Hepatic stellate cell (primary cell): ENCODE measurements at places on chromosomes 2 and 18.

GRCh38 chr18:69981948-69982347, 34.3 kb upstream of the CD226 start:
- DNase-seq: no peak

GRCh38 chr2:107462181-107462580, 364.5 kb upstream of the RGPD4 start:
- DNase-seq: no peak

DNA sequence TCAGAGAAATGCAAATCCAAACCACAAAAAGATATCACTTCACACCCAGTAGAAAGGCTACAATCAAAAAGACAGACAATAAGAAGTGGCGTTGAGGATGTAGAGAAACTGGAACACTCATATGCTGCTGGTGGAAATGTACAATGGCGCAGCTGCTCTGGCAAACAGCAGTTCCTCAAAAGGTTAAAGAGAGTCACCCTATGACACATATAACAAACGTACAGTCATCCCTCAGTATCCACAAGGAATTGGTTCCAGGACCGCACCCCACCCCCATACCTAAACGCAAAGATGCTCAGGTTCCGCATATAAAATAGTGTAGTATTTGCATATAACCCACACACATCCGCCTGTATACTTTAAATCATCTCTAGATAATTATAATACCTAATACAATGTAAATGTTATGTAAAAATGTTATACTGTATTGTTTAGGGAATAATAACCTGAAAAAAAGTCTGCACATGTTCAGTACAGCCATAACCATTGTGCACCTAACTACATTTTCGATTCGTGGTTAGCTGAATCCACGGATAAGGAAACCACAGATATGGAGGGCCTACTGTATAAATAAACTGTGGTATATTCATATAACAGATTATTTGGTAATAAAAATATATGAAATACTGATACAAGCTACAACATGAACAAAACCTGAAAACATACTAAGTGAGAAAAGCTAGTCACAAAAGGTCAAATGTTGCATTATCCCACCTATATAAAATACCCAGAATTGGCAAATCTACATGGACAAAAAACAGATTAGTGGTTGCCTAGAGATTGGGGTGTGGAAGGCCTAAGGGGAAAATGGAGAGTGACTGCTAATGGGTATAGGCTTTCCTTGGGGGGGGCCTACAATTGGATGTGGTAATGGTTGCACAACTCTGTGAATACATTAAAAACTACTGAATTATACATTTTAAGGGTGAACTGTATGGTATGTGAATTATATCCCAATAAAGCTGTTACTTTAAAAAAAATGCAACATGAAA, 37.5 kb downstream of the UXS1 start:
- DNase-seq: no peak

DNA sequence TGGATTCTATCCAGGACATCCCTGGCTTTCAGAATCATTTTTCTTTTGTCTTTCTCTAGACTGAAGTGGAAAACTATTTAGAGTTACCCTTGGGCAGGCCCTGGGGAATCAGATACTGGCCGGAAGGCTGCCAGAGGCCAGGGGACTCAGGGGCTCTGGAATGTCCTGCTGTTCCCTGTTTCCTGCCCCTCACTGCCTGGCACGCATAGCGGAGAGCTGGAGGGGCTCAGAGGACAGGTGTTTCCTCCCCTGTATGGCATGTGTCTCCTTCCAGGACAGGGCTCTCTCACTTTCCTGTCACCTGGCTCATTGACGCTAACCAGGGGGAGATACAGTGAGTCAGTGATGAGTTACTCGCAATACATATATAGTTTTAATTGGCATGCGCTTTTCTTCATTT, 38.8 kb downstream of the DYSF start:
- no peak for DNase-seq

DNA sequence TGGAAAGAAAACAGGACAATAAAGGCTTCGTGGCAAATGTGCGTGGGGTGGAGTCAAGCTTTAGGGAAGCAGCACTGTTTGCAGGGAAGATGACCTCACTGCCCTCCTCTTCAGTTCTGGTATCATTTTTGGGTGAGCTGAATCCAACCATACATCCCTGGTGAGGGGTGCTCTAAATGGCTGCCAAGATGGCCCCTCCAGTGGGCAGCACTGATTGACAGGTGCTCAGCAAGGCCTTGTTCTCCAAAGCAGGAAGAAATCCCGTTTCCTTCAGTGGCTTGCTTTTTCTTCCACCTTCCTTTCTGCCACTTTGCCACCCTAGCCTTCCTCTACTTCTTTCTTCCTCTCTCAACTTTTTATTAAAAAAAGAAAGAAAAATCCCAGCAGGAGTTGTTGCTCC, 132.8 kb upstream of the SP5 start:
- DNase-seq: no peak

- no peak for DNase-seq
Measured at GRCh38 chr2:53941749-53942148, 29.0 kb downstream of the PSME4 start.

DNA sequence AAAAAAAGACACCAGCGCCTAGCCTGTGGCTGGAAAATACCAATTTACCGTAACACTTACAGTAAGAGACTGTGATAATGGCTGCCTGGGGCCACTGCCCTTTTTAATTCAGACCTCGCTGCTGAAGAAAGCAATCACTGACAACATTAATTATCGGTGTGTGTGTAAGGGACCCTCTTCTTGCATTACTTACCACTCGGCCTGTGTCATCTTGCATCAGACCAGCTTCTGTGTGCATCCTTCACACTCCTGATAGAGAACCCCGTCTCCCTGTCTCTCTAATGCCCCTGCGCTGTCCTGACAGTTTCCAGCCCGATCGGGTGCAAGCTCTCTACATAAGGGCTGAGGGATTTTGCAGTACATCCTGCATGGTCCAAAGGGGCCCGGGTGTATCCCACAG, 124.4 kb downstream of the ZNF516 start:
- no peak for DNase-seq

- no peak for DNase-seq
Measured at GRCh38 chr2:129902731-129903585, 76.5 kb upstream of the RAB6C start.

GRCh38 chr18:48756511-48757226, 194.1 kb downstream of the SMAD7 start:
- no peak for DNase-seq

DNA sequence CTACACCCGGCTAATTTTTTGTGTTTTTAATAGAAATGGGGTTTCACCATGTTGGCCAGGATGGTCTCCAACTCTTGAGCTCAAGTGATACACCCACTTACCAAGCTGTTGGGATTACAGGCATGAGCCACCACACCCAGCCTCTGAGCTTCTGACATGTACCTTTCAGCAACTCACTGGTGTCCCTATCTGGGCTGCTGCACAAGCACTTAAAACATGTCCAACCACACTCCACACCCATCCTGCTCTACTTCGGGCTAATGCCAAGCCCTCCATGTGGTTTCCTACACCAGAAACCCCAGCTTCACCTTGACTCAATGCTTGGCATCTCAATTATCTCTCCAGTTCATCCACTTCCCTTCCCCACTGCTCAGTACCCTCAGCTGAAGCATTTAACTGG, 22.4 kb upstream of the ARMC9 start:
- DNase-seq: no peak

- no peak for DNase-seq
Measured at GRCh38 chr2:100390001-100390940, 27.2 kb downstream of the CHST10 start.

DNA sequence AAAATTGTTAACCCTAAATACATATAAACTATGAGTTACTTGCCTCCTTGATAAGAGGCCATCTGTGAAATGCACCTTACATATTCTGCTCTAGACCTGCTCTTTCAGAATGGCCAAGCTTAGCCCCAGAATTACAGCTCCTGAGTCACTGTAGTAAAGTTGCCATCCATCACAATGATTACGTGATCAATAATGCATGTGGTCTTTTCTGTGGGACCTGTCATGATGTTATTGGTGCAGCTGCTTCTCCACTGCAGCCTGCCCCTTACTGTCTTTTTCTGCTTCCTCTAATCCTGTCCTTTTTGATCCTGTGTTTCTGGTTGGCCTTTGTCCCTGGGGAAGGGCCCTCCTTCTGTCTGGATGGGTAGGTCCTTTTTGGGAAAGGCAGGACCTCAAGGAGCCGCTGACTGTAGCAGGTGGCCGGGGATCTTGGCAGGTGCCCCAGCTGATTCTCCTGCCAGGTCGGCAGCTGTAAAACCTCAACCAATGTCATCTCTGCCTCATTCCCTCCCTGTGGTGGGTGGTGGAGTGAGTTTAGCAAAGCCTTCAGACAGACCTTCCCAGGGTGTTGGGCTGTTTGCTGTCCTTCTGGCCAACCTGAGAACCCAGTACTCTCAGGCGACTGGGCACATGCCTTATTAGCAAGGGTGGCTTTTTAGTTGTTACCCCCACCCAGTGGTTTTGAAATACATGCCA, 126.2 kb upstream of the EML6 start:
- DNase-seq: no peak

DNA sequence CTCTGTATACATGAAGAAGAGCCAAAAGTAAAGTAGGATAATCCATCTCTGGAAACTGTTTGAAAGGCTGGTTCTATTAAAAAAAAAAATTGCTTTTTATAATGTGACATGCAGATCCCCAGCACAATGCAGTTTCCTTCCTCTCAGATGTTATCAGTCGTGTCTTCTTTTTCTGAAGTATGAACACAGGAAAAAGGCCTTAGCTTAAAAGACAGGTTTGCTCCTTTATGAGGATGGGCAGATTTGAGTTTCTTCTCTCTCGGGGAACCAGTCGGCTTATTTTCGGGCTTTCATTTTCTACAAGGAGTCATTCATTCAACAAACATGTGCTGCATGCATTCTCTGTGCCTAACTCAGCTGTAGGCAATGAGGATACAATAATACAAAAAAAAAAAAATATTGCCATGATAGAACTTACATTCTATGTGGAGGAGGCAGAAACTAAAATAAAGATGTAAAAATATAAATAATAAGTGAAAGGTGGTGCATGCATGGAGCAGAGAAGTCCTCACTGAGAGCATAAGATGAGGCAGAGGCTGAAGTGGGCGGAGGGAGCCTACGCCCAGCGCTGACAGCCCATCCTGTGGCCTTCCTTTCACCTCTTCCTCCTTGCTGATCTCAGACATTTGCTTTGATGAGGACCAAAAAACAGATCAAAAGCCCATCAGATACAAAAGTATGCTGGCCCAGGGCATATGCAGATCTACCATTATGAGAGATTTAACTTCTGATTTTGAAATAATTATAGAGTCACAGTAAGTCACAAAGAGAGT, at the start of gene CD226:
TSS of gene CD226 (minus strand) at position 513 of the 773 bp plus-strand sequence. CDS start at position 46, 467 bp downstream.
- DNase-seq: no peak

GRCh38 chr2:44549099-44549471, 187.3 kb downstream of the CAMKMT start:
- peak; percentile 53 for DNase-seq

DNA sequence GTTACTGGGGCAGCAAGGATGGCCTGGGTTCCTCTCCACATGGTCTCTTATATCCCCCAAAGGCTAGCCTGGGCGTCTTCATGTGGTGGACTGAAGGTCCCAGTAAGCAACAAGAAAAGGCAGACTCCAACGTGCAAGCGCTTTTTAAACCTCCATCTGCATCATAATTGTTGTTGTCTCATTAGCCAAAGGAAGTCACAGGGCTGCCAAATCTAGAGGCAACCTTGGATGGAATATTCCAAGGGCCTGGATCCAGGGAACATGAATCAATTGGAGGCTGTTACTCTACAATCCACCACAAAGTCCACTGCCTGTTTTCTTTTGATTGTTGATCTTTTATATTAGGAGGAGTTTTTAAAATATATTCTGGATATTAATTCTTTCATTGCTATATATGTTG, 118.8 kb downstream of the SH3RF3 start:
- no peak for DNase-seq

DNA sequence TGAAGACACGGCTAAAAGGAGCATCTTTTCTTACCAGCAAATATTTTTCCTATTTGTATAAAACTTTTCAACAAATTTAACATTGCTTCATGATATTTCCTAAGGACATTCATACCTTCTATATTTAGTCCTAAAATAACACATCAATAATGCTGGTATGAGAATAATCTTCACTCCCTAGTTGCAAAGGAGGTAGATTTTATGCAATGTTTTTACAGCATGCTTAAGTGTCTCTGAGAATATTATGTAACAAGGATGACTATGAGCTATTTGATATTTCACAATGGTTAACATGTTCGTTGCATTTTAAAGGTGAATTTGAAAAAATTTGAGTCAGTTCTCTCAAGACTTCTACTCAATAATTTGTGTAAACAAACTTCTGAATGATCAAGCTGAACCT, 506.7 kb downstream of the NUP35 start:
- no peak for DNase-seq

- no peak for DNase-seq
Measured at GRCh38 chr2:157800838-157801495, 75.2 kb downstream of the ACVR1 start.

DNA sequence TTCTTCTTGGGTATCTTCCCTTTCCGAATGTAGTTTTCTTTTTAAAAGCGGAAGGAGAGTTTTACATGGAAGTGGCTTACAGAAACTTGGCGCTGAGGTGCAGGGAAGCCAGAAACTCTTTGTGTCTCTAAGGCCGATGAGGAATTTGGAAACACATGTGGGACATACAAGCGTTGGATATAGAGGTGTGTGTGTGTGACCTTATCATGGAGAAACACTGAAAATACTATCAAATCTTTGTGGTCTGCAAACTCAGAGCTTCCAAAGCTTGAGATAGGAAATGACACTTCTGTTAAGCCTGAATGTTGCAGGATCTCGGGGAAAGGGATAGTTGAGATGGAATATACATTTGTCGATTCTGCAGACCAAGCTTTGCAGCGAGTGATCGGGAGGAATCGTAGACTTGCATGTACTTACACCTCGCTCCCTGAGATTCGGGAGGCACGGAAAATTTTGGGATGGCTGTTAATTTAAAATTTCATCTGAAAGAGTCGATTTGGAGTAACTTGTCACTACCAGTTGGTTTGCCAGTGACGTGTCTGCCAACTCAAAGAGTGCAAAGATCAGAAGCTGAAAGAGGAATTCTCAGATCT, 1.0 kb downstream of the NAB1 start:
- DNase-seq: peak; percentile 13

DNA sequence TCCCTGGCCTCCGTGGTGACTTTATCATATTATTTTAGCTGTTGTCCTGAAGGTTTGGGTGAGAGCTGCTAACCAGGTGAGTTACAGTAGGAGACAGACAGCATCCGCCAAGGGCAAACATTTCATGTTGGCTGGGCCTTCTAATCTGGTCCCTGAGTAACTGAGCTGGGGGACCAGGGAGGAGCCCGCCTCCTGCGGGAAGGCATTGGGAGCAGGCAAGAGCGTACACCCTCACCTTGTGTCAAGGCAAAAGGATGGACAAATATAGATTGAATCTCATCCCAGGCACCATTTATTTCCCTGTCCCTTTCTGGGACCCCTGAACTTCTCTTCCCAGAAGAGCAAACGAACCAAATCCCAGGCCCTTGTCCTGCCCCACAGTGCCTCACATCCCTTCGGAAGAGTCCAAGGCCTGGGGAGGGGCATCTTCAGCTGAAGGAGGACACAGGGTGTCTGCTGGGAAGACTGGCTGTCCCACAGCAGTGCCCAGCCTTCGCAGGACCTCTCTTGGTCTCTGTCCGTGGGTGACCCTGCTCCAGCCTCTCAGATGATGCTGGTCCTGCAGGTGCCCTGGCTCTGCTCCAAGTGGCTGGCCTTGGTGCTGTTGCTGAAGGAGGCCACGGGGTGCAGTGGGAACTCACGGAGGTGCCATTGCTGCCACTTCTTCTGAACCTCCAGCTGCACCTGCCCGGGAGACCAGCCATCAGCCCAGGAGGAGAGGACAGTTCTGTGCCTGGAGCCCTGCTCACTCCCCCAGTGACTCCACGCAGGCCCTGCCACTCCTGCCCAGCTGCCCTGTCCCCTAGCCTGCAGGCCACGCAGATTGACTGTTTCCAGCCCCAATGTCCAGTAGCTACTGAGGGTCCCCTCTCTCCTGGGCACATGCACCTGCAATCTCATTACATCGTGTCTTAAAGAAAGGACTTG, 8.2 kb downstream of the TMEM37 start:
- no peak for DNase-seq
